Tibial nerve (tissue), 4 donors: ENCODE measurements at places on chromosomes 13 and 19. TPM values are rescaled to one million over a fixed set of nuclear protein-coding genes. Genes with fewer than 3 reads are reported as not detected.

The CPAMD8 gene
- total RNA-seq: 12.0 TPM

The RFPL4AL1 gene
- not detected for total RNA-seq

The TEAD2 gene
- 21.4 TPM for total RNA-seq

The ZNF211 gene
- 10.5 TPM for total RNA-seq

The YJEFN3 gene
- 6.6 TPM for total RNA-seq

The ALDH16A1 gene
- total RNA-seq: 70.5 TPM

The ZNF85 gene
- total RNA-seq: 10.5 TPM

The VAV1 gene
- 4.0 TPM for total RNA-seq

The ZNF416 gene
- 6.0 TPM for total RNA-seq

The CLC gene
- total RNA-seq: not detected

The C19orf67 gene
- not detected for total RNA-seq

- no peak for DNase-seq
These were observed 252.1 kb downstream of the RFC3 start for GRCh38 chr13:34070006-34070405.

- DNase-seq: no peak
These were observed 4.2 kb upstream of the RPS11 start for GRCh38 chr19:49491804-49492572.

DNA sequence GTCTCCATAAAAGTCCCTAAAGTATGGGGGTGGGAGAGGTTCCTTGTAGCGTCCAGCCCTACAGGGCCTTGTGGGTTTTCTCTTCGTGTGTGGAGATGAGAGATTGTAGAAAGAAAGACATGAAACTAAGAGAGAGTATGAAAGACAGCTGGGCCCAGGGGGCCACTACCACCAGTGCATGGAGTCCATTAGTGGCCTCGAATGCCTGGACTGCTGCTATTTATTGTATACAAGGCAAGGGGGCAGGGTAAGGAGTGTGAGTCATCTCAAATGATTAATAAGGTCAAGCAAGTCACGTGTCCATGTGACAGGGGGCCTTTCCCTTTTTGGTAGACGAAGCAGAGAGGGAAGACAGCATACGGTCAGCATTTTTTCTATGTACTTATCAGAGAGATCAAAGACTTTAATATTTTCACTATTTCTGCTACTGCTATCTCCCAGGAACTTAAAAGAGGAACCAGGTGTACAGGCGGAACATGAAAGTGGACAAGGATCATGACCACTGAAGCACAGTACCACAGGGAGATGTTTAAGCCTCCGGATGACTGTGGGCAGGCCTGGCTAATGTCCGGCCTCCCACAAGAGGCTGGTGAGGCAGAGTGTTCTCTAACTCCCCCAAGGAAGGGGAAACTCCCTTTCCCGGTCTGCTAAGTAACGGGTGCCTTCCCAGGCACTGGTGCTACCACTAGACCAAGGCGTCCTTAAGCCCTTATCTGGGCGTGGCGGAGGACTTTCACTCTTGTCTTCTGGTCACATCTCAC lies 25.5 kb downstream of the FGF21 start:
- peak; percentile 18 for DNase-seq

DNA sequence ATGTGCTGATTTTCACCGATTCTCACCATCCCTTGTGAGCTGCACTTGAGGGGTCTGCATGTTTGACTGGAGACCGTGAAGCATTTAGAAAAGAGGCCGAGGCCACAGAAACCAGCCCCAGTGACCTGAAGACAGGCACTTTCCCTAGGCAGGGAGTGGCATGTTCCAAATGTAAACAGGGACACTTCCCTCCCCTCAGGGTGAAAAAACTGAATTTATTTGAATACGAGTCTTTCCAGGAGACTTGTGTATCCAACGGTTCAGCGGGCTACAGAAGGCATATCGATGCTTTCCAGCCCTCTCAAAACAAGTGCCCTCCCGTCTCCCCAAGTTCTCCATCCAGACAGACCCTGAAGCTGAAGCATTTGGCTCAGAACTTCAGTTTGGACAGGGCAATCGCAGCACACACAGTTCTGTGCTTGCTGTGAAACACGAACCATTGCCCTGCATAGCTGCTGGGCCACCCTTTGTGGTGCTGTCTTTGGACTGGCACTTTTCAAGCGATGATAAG lies 106.1 kb downstream of the ZIC5 start:
- no peak for DNase-seq

DNA sequence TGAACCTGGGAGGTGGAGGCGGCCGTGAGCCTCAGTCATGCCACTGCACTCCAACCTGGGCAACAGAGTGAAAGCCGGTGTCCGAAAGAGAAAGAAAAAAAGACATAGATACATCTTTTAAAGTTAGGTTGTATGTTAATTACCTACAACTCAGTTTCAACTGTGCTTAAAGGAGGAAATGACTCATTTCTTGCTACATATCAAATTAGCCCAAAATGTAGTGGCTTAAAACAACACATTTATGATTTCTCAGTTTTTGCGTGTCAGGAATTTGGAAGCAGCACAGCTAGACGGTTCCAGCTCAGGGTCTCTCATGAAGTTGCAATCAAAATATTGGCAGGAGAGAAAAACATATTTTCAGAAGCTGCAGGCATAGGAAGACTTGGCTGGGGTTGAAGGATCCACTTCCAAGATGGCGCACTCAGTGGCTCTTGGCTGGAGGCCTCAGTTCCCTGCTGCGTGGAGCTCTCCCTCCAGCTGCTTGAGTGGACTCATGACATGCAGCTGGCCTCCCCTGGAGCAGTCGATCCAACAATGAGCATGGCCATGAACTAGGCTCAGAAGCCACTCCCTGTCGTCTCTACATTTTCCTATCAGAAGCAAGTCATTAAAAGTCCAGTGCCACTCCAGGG lies 7.1 kb downstream of the LDLR start:
- DNase-seq: no peak

- DNase-seq: no peak
These were observed 14.8 kb downstream of the GPALPP1 start for GRCh38 chr13:45004096-45004495.

GRCh38 chr19:50497022-50497405 lies 14.0 kb downstream of the JOSD2 start:
- DNase-seq: no peak

DNA sequence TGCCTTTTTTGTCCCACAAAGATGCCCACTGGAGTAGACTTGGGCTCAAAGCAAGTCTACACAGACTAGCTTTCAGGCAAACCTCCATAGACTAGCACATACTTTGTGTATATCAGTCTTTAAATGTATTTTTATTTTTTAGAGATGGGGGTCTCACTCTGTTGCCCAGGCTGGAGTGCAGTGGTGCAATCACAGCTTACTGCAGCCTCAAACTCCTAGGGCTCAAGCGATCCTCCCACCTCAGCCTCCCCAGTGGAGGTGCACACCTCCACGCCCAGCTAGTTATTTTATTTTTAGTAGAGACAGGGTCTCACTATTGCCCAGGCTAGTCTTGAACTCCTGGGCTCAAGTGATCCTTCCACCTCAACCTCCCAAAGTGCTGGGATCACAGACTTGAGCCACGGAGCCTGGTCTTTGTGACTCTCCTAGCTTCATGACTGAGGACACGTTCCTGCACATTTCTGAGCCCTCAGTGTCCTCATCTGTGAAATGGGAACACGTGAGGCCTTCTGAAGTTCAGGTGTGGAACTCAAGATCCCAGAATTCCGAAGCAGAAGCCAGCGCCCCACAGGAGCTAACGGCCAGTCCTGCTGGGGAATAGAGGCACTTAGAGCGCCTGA lies 5.1 kb upstream of the TPM4 start:
- DNase-seq: no peak

DNA sequence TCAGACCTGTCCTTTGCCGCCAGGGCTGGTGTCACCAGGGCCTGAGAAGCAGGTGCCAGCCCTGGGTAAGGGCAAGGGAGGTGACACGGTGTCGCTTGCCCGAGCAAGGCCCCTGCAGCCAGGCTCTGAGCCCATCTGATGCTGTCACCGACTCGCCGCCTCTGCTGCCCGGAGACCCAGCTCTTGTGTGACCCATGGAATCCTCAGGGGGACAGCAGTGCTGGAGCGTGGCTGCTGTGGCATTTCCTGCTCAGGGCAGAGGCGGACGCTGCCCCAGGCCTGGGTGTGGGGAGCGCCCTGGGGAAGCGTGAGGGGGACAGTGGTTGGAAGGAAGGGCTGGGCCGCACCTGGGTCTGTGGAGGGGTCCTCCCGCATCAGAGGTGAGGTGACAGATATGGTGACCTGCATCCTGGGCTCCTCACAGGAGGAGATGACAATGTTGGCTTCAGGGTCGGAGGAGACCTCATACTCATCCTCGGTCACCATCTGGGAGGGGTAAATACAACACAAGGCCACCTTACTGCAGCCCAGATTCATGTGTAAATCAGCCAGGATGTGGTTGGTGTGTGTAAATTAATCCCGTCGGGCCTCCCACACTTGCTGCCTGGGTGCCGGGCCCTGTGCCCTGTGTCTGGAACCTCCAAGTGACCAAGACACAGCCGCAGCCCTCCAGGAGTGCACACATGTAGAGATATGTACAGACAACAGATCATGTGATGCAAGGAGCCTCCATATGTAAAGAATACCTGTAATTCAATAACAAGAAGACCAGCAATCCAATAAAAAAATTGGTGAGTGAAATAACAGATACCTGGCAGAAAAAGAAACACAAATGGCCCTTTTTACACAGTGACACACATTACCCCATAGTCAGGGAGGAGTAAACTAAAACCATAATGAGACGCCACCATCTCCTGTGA lies 27.6 kb upstream of the MATK start:
- DNase-seq: no peak

GRCh38 chr19:18859676-18860301 lies 28.0 kb downstream of the UPF1 start:
- DNase-seq: no peak

- no peak for DNase-seq
These were observed 25.3 kb downstream of the PEPD start for GRCh38 chr19:33496038-33496895.

GRCh38 chr19:5983367-5983955 lies 5.5 kb upstream of the RANBP3 start:
- no peak for DNase-seq

- no peak for DNase-seq
These were observed 93.9 kb downstream of the RAB20 start for GRCh38 chr13:110467516-110468110.

DNA sequence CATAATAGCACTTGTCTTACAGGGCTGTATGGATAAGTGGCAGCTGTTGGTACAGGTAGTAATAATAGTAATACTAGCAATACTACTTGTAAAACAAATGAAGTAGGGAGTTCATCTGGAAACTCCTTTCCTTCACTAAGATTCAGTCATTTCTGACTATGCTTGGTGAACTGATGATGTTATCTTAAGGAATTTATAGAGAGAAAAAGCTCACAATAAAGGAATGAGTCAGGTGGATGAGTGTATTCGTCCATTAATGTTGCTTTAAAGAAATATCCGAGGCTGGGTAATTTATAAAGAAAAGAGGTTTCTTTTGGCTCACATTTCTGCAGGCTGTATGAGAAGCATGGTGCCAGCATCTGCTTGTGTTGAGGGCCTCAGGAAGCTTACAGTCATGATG lies 477.3 kb downstream of the KLF12 start:
- no peak for DNase-seq
